ENCODE measurements at places on chromosomes 4 and X.

GRCh38 chr4:171594293-171594692, 218.9 kb upstream of the GALNTL6 start:
- no peak for DNase-seq

GRCh38 chr4:151736361-151736760, 24.4 kb downstream of the GATB start:
- DNase-seq, result no peak

DNA sequence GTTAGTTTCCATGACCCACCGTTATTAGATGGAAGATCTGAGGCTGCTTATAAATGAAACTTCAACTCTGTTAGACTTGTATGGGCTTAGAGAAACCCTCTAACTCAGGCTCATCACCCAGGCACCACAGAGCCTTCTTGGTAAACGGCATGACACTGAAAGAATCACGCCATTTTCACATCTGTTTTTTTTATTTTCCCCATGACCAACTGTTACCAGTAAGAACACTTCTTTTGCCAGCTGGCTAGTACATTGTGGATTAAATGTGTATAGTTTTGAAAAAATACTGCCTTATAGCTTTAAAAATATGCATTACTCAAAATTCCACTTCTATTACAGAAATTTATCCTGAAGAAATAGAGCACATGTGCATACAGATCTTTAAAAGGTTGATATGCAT, 48.0 kb upstream of the APELA start:
- DNase-seq, result no peak

GRCh38 chrX:65671286-65671685, 3.8 kb downstream of the MSN start:
- DNase-seq, result no peak

DNA sequence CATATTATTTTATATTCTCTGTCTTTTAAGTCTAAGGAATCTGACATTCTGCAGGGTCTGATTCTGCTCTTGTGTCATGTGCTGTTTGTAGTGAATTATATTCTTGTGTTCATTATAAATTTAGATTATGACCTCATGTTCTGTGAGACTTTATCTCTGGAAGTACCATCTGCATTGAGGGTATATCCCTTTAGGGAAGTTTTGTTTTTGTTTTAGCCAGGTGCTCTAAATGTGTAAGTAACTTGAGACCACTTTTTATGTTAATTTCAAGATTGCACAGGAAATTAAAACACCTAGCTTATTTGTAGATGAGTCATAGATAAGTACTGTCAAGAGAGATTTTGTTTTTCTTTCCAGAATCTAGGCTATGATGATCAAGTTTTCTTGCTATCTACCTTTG, 35.0 kb upstream of the DKK2 start:
- no peak for DNase-seq

DNA sequence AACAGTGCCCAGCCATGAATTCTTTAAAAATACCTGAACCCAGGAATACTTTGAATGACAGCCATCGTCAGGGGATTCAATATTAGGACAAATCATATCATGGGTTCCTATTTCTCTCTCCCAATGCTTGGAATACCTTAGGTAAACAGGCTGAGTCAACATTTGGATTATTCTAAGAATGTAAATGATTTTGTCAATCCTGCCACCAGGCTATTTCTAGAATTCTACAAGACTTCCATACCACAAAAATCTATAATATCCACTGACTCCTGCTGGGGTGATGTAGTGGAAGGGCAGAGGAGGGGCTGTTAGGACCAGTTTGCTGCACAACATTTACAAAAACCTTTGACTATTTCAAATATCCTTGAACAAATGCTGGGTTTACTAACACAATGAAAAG, 65.2 kb downstream of the IGFBP7 start:
- no peak for DNase-seq

DNA sequence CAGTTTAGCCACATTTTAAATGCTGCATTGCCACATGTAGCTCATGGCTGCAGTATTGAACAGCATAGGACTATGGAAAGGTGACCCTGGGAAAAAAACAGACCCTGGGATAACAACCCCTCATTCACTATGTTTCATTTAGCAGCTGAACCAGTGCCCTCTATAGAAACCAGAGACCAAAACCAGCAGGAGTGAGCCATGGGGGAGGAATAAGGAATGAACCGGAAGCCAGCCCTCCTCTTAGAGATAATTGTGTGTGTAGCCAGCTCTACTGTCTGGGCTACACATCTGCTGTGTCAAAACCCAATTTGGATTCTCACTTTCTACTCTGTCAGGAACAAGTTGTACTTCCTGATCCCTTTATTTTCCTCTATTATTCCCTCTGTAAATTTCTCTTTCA, 158.5 kb upstream of the S100G start:
- DNase-seq, result no peak

- no peak for DNase-seq
These were observed 627.9 kb upstream of the AGA start for GRCh38 chr4:178070163-178070562.

GRCh38 chr4:159542296-159542695, 439.4 kb downstream of the RAPGEF2 start:
- no peak for DNase-seq

GRCh38 chrX:15465347-15465746, 27.8 kb downstream of the PIR start:
- no peak for DNase-seq

- DNase-seq, result peak; percentile 74
These were observed 7.1 kb downstream of the SLC49A3 start for GRCh38 chr4:681736-682451.

DNA sequence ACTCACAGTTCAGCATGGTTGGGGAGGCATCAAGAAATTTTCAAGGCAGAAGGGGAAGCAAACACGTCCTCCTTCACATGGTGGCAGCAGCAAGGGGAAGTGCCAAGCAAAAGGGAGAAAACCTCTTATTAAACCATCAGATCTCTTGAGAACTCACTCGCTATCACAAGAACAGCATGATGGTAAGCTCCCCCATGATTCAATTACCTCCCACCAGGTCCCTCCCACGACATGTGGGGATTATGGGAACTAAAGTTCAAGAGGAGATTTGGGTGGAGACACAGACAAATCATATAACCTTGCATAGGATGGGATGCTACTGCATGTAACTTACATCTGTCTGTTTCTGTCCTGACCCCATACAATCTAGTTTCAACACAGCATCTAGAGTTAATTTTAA, 511.8 kb upstream of the ARX start:
- DNase-seq, result no peak

DNA sequence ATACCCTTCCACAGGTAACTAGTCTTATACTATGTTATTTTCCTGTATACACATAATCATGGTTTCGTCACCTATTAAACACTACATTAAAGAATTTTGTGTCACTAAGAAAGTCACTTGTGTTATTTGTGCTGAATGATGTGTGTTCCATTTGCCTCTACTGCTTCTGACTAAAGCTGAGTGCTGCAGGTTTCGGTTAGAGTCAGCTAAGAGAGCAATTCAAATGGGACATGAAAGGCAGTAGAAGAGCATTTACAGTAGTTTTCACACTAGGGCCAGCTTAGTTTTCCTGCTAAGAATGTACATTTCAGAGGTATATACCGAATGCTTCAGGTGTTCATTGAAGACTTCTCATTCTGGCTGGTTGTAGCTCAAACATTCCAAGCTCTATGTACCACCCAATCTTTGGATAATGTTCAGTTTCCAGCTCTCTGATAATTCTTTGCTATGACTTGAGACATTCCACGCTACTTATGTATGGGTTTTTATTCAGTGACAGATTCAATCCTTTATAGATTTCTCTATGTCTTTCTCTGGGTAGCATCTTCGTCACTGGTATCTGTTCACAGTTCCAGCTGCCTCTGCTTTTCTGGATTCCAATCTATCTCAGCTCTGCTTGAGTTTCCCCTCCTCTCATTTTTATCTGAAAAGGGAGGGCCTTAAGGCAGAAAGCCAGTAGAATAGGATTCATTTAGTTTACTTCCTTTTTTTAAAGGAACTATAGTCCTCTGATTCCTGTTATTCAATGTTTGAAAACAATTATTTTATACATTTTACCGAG, 164.4 kb downstream of the CXXC4 start:
- DNase-seq, result no peak

DNA sequence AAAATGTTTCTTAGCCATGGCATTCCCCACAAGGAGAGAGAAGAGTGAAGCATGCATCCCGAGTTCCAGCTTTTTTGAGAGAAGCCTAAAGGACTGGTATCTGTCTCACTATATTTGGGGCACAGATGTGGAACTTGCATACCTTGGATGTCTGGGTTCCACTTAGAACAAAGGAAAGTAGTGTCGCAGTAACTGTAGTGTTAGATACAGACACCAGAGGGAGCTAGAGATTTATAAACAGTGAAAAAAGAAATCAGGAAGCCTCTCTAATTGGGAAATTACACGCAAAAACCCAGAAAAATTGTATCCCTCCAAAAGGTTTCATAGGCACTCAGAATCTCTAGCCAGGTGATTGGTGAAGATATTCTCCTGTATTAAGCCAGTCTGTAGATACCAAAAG, 34.4 kb downstream of the AGTR2 start:
- no peak for DNase-seq

- DNase-seq, result no peak
These were observed 157.5 kb upstream of the ITM2A start for GRCh38 chrX:79524642-79525041.

DNA sequence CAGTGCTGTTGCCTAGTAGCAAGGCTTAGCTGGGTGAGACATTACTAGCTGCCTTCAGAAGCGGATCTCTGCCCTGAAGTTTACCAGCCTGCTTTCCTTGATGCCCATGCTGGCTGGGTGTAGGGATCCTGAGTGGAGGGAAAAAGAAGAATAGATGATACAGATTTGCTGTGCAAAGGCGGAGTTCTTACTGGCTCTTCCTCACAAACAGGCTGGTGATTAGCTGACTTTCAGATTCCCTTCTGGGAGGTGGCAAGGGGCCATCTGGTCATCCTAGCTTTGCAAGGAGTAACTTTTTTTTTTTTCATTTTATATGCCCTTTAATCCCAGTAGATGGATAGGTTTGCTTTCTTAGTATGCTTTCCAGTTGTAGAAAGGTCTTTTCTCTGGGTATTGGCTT, 44.8 kb downstream of the SMARCA5 start:
- no peak for DNase-seq

- no peak for DNase-seq
These were observed 672 bp upstream of the C1QTNF7 start for GRCh38 chr4:15427161-15427560.

DNA sequence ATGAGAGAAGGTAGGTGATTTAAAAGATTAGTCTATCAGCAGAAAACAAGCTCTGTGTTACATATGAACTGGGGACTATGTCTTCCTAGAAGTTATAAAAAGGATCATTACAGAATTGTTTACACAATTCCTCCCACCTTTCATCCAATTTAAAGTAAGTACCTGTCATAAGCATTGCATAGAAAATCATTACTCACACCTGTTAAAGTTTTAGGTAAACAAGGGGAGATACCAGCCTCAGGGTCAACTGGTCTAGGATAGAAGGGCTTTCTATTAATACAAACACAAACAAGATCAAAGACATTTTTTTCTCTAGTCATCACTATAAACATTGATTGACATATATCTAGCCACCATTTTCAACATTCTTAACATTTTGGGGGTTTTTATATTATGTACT, 333.9 kb downstream of the ARHGAP24 start:
- no peak for DNase-seq

- DNase-seq, result no peak
These were observed 1084.9 kb downstream of the ADGRL3 start for GRCh38 chr4:62285026-62285425.

GRCh38 chrX:125131164-125131563, 188.5 kb upstream of the TEX13C start:
- DNase-seq, result no peak

DNA sequence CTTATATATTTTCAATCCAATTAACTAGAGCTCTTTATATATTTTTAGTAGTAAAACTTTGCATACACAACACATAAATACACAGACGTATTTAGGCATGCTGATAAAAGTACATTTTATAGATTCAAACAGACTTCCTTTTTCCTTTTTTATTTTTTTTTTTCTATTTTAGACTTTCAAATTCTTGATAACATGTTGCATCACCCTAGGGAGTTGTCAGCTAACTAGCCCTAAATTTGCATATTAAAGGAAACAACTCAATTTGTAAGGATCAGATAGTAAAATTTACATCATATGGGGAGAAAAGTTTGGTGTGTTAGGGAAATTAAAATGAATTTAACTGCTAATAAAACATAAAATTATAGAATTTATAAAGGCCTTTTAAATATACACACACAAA, 47.4 kb upstream of the APOOL start:
- no peak for DNase-seq

GRCh38 chrX:150607201-150607600, 38.8 kb downstream of the MTM1 start:
- DNase-seq, result no peak

- peak; percentile 55 for DNase-seq
These were observed 42.3 kb downstream of the TRIM2 start for GRCh38 chr4:153246446-153247115.

- DNase-seq, result no peak
These were observed 314.7 kb downstream of the CHIC1 start for GRCh38 chrX:73877687-73878086.

GRCh38 chr4:74950200-74950599, 17.3 kb downstream of the PARM1 start:
- DNase-seq, result no peak

DNA sequence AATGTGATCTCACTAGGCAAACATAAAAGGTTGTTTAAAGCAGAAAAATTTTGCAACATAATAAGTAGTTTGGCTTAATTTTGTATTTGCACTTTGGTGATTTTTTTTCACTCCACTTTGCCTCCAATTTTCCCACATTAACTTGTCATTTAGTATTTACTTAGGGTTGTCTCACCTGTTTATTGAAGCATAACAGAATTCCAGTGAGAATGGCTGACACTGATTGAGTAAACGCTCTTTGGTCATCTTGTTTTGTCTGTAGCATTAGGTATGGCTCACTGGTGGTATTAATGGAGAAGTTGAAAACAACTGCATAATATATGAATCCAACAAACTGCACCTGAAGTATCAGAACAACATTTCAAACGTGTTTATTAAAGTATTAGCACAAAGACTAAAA, 799.5 kb upstream of the ADGRL3 start:
- no peak for DNase-seq

- no peak for DNase-seq
These were observed 67.6 kb downstream of the ENPEP start for GRCh38 chr4:110543577-110543976.

DNA sequence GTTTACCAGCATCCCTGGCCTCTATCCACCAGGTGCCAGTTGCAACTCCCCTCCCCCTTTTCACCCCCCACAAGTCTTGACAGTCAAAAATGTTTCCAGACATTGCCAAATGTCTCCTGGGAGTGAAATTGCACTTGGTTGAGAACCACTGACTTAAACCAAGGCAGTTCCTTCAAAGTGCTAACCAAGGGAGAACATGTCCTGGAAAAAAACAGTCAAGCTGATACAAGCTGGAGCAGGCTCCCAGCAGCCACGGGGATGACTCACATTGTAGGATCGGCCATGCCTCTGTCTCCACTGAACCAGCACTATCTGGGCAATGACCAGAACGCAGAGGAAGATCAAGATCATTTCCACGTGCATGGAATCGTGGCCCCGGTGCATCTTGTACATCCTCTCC, 11.4 kb downstream of the RNF175 start:
- no peak for DNase-seq

DNA sequence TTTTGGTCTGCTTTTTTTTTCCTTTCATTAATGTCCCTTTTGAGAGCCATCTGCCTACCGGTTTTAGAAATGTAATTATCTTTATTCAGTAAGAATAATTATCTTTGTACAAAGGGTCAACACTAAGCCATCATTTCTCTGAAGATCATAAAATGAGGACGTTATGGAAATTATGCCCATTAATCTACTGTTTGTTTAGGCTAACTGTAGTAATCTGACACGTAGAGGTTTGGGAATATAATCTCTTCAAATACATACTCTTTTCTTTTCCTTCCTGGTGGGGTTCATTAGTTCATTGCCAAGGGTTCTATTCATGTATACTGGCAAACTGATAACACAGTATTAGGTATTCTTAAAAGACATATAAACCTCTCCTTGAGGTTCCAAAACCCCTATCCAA, 3.8 kb upstream of the HSD17B13 start:
- DNase-seq, result no peak
